ENCODE measurements at places on chromosomes 6 and 20.
A peak's percentile ranks its signal among the peaks of the same experiment; 100 is the strongest.

GRCh38 chr20:49636447-49636846, 68.5 kb upstream of the PTGIS start:
- no peak for DNase-seq

DNA sequence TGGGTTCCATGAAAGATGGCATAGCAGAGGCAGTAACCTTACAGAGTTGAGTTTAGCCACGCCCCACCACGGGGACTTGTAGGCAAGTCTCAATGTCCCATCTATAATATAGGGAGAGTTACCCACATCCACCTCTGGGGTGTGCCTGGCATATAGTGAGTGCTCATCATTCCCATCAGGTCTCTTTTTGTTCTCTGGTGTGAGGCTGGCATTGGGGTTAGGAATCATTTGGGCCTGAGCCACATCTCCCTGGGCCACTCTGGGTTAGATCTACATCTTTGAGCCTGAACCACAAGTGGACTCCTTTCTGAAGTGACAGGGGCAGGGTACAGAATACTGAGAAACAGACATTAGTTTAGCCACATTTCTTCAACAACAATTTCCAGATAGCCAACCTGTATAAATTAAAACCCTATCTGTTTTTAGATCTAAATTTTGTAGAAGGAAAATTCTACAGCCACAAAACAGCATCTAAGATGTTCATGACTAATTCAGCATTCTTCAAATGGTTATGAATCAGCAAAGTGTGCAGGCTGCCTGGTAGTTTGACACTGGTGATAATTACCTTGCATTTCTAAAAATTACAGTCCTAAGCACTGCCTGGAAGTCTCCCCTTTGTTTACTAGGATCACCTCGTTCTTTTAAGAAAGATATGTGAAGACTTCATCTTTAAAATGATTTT, 20.1 kb downstream of the RNF24 start:
- no peak for DNase-seq

GRCh38 chr6:30361661-30362060, 16.7 kb downstream of the RPP21 start:
- DNase-seq, result no peak

DNA sequence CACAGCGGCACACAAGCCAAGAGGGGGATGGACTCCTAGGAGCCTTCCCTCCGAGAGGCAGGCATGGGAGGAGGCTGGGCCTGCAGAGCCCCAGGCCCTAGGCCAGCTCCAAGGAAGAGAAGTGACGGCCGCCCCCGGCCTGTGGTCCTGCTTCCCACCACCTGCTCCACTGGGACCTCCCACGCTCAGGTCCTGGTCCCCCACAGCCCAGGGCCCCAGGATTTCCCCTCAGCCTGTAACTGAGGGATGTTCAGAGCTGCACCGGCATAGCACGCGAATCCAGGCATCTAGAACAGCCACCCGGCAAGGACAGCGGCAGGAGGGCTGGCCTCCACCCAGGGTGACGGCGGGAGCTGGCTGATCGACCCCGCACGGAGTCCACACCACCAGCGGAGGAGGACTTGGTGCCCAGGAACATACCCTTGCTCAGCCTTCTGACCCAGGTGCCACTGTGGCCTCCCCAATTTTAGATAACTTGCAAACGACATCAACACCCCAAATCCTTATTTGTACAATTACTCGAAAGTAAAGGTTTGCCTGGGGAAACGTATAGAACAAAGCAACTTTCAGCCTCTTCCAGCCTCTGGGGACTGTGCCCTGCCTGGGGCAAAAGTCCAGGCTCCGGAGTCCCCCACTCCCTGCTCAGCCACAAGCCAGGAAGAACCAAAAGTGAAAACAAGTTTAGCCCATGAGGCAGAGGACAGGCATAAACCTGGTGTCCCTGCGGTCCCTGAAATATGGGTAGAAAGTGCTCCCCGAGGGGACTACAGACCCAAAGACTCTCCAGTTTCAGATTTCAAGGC, 3.5 kb downstream of the GATA5 start:
- no peak for DNase-seq

GRCh38 chr6:105642708-105643107, 239.8 kb upstream of the PREP start:
- DNase-seq, result peak; percentile 73

DNA sequence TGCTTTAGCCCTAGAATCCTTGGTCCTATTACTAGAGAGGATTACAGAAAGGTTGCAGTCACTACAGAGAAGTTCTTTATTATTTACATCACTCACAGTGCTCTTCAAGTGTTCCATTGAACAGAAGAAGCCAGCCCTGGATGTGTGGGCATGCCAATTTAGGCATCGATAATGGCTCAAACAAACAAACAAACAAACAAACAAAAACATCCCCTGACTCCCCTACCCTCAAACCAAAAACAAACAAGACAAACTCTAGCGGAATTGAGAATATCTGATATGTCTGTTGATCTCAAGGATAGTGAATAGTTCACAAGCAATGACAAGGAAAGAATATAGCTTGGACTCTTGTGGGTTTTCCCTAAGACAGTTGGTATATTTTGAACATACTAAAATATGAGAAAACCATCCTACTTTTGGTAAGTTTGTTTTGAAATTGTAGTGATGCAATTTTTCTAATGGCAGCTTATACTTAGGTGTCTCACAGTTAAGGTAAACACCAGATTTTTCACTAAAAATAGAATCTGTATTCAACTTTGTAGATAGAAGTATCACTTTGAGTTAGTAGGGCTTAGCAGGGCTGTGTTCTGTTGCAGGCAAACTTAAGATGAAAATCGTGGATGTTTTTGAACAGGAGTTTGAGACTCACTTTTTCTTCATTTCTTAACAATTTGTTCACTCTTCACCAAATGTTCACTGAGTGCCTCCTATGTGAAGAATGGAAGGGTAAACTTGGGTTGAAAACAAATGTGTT, 92.8 kb upstream of the FAM184A start:
- no peak for DNase-seq

GRCh38 chr6:139917951-139918630, 543.6 kb upstream of the CITED2 start:
- DNase-seq, result no peak

DNA sequence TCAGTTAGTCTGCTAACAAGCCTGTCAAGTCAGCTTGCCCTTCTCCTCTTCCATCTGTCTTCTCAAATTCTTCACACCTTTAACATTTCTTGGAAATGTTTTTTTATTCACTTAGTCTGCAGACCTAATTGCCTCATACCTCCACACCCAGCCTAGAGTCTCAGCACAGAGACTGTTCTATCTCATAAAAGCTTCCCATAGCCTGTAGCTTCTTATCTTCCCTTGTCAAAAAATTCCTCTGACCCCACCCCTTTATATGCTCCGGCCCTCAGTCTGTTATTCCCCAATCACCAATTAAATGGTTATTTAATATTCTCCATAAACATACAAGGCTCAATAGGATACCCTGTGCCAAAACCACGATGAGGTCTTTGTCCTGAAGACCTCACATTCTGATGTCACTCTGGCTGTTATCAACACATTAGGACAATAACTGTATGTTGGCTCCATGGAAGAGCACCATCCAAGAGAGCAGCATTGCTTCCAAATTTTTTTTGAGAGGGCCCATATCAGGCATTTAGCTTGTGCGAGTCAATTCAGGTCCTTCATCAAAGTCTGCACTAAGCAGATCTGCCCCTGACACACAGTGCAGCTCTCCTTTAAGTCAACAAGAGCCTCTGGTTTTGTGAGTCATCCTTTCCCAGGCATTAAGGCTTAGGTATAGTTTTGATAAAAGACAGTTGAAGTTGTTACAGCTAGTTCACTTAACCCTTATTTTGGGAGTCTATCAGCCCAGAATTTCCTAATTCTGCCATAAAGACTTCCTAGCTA, 83.2 kb upstream of the TBX18 start:
- no peak for DNase-seq

- DNase-seq, result no peak
Measured at GRCh38 chr6:89830170-89830809, 610 bp downstream of the CASP8AP2 start.

DNA sequence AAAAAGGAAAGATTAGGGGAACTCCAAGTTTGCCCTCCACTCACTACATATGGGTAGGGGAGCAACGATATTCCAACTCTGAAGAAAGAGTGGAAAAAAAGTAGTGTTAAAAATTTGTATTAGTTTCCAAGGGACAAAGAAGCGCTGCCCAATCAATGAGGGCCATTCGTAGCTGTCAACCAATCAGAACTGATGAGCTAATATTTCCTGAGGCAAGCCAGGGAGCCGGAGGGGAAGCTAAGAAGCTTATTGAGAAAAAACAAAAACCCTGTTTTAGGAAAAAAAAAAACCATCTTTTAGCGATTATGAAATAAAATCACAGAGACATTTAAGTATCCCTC, 59.5 kb downstream of the TRIM38 start:
- no peak for DNase-seq

DNA sequence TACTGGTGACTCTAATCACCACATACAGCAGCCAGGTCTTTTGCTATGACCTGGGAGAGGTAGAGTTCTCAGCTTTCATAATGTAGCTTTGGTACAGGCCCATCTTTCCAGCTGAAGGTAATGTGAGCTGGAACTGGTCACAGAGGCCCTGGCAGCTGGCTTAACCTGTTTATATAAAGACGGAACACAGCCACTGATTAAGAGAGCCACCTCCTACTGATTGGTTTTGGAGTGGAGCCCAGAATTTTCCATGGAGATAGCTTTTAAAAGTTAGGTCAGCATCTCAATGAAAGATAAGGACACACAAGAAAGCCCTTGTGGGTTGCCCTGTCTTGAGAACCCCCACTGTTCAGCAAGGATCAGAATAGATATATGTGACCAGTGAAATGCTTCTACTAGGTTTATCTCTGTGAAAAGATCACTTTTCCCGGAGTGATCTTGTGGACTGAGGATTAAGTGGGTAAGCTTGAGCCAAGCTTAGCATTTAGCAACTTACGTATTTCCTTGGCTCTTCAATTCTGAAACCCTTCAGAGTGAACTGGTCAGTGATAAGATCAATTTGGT, 213.7 kb upstream of the CITED2 start:
- DNase-seq, result no peak

DNA sequence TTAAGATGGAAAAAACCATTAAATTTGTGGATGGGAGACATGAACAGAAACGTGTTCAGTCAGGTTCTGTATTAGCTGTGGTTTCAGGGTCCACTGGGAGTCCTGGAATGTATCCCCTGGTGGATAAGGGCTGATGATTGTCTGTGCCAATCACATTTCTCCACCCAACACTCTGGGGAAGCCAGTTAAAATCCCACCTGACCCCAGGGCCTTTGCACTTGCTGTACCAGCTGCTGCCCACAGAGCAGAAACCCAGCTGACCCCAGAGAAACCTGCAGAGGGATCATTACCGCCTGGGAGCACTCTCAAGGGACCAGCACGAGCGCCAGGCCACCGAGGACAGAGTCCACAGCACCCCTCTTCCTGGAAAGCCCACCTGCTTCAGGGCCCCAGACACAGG, 260.7 kb downstream of the PREX1 start:
- no peak for DNase-seq

DNA sequence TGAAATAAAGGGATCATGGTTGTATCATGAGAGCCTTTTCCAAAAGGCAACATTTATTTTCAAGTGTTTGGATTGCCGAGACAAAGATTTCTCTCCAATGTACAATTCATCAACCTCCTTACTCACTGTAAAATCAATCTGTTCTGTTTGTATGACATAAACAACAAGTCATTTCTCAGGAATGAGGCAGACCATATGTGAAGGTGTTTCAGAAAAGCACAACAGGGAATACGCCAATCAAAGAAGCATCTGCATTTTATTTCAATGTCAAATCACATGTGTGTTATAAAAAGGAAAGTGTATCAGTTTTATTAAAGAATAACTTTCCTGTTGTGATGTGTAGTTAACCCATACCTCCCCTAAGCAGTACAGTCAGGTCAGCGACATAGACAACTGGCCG, 653.7 kb downstream of the TFAP2A start:
- no peak for DNase-seq

- DNase-seq, result no peak
Measured at GRCh38 chr6:153787341-153787606, 251.8 kb upstream of the OPRM1 start.

- DNase-seq, result no peak
Measured at GRCh38 chr6:135424385-135424784, 73.2 kb downstream of the AHI1 start.

- DNase-seq, result no peak
Measured at GRCh38 chr6:160348223-160349019, at the start of gene SLC22A3. SLC22A3 (plus strand) TSS chr6:160348378; CDS start chr6:160348420, 42 bp downstream.

GRCh38 chr20:41057999-41058673, 29.5 kb downstream of the TOP1 start:
- DNase-seq, result peak; percentile 51

DNA sequence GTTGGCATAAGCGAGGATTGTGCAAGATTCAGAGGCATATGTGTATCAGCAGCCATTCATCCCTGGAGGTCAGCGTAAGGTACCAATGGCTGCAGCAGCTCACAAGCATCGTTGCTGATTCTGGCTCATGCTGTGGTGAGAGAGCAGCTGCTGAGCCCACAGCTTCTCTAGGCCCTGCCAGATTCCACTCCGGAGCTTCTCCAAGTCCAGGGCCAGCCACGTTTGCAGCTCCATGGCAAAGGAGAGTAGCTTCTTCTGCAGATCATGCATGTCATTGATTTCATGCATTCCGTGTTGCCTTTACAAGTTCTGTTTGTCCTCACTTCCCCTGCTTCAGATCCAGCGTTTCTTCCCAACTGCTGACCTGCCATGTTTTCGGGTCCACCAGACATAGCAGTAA, 474.8 kb upstream of the ID4 start:
- DNase-seq, result no peak

GRCh38 chr20:48015943-48016723, 230.9 kb upstream of the SULF2 start:
- peak; percentile 98 for DNase-seq

DNA sequence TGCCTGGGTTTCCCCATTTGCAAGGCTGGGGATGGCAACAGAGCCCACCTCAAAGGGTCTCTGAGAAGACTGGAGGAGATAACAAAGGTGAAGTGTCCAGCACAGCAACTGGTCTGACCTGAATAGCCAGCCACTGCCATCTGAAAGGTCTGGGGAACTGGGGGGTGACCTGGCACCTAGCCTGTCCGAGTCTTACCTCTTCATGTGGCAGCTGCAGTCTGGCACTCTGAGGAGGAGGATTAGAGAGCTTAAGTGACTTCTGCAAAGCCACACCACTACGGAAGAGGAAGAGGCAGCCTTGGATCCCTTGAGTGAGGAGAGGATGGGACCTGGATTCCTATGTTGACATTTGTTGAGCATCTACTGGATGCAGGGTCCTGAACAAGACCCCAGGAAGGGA, 22.2 kb downstream of the C20orf203 start:
- no peak for DNase-seq

- DNase-seq, result peak; percentile 82
Measured at GRCh38 chr6:136669299-136669699, 119.1 kb upstream of the MAP7 start.
